Activated T-cell treated with anti-CD3 and anti-CD28 coated beads, Interleukin-2, amount 50 U/mL, for 4 hours (primary cell): ENCODE measurements at places on chromosomes 3 and 15. TPM values are rescaled to one million over a fixed set of nuclear protein-coding genes. Genes with fewer than 3 reads are reported as not detected.

Gene ONECUT1
- not detected for total RNA-seq

Gene OXTR
- 0.25 TPM for total RNA-seq

Gene HRG
- total RNA-seq: not detected

Gene MKRN2OS
- total RNA-seq: not detected

Gene STARD5
- total RNA-seq: 2.8 TPM

Gene BSN
- total RNA-seq: 0.86 TPM

Gene ANKRD34C
- total RNA-seq: not detected

Gene ST3GAL6
- total RNA-seq: not detected

Gene AHSG
- 0.84 TPM for total RNA-seq

Gene ACAD9
- 60.0 TPM for total RNA-seq

Gene A4GNT
- not detected for total RNA-seq

Gene GOLGA8J
- total RNA-seq: not detected

Gene TIGIT
- 20.9 TPM for total RNA-seq

- no peak for DNase-seq
Observed at GRCh38 chr3:114384558-114384903, 90.7 kb downstream of the TIGIT start.

DNA sequence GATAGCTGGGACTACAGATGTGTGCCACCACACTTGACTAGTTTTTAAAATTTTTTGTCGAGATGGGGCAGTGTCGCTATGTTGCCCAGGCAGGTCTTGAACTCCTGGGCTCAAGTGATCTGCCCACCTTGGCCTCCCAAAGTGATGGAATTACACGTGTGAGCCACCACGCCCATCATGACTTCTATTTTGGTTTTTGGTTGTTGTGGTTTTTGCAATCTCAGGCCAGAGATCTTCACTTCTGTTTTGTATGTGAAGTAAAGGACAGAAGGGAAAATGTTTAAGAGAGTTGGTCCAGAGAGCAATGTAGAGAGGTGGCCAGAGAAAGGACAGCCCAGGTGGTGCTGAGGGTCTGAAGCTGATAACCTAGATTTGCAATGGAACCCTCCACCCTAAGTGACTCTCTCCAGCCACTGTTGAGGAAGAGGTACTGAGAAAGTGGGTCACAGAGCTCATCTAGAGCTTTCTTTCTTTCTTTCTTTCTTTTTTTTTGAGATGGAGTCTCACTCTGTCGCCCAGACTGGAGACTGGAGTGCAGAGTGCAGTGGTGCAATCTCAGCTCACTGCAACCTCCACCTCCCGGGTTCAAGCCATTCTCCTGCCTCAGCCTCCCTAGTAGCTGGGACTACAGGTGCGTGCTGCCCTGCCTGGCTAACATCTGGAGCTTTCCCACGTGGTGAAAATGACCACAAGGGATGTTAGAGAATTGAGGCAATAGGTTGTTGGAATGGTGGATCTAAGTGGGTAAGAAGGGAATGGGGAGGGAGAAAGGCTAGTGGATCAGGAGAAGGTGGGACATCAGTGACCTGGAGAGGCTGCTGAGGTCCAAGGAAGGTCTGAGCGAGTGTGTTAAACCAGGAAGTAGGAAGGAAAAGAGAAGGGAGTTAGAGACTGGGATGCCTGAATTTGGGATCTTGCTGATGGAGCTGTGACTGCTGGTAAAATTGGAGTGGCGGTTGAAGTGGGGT is 22.4 kb upstream of the SEMA4B start:
- DNase-seq: no peak

DNA sequence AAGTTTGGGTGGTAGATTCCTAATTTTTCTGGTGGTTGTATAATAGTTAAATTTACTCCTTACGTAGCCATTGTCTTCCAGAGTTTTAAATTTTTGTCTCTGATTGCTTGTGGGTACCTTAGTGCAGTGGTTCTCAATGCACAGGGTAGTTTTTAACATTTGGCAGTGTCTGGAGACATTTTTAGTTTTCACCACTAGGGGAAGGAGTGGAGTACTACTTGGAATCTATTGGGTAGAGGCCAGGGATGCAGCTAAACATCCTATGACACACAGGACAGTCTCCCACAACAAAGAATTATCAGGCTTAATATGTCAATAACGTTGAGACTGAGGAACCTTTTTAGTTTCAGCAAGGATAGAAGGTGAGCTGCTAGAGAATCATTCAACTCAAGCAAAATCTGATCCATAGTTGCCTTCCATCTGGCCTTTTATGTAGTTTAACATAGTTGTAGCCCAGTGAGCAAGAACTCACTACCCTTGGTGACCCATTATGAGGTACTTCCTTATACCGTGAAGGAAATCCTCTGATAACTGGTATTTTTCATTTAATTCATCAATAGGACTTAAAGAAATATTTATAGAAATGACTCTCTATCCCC is 8.6 kb upstream of the STX19 start:
- DNase-seq: no peak

DNA sequence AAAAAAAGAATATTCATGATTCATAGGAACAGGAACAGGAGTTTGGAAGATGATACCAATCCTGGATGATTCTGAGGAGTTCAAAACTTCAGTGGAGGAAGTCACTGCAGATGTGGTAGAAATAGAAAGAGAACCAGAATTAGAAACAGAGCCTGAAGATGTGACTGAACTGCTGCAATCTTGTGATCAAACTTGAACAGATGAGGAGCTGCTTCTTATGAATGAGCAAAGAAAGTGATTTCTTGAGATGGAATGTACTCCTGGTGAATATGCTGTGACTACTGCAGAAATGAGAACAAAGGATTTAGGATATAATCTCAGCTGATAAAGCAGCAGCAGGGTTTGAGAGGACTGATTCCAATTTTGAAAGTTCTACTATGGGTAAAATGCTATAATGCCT is 72.7 kb downstream of the GSK3B start:
- DNase-seq: no peak

DNA sequence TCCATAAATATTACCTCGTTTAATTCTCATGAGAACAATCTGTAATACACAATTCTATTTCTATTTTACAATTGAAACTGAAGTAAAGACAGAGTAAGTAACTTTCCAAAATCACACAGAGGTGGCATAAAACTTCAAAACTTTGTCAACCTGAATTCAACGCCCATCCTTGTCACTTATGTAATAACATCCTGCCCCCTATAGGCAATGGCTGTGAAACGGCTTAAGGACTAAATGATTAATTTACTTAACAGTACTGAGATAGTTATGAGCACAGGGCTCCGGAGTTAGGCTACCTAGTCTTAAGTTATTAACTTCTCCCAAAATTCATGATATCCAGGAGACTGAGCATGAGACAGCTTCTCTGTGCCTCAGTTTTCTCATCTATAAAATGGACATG is 293.1 kb upstream of the CHRM5 start:
- DNase-seq: no peak

GRCh38 chr15:37208146-37209040 is 108.0 kb upstream of the MEIS2 start:
- DNase-seq: no peak

- DNase-seq: no peak
Observed at GRCh38 chr3:56196700-56197099, 271.6 kb downstream of the ERC2 start.

- DNase-seq: no peak
Observed at GRCh38 chr3:35383719-35384555, 255.4 kb upstream of the ARPP21 start.

DNA sequence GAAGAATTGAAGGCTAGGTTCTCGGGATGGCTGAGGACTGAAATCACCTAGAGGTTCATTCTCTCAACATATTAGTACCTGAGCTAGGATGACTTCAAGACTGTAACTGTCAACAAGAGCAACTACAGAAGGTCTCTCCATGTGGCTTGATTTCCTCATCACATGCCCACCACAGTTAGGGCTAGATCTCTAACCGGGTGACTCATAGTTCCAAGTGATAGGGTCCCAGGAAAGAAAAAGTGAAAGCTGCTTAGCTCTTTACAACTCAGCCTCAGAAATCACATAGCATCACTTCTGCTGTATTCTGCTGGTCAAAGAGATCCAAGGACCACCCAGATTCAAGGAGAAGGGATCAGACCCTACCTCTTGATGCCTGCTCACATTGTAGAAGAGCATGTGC is 165.4 kb upstream of the AGTR1 start:
- DNase-seq: no peak

- DNase-seq: no peak
Observed at GRCh38 chr3:50665081-50665840, 9.5 kb upstream of the DOCK3 start.

GRCh38 chr3:30467596-30468238 is 138.7 kb upstream of the TGFBR2 start:
- no peak for DNase-seq

DNA sequence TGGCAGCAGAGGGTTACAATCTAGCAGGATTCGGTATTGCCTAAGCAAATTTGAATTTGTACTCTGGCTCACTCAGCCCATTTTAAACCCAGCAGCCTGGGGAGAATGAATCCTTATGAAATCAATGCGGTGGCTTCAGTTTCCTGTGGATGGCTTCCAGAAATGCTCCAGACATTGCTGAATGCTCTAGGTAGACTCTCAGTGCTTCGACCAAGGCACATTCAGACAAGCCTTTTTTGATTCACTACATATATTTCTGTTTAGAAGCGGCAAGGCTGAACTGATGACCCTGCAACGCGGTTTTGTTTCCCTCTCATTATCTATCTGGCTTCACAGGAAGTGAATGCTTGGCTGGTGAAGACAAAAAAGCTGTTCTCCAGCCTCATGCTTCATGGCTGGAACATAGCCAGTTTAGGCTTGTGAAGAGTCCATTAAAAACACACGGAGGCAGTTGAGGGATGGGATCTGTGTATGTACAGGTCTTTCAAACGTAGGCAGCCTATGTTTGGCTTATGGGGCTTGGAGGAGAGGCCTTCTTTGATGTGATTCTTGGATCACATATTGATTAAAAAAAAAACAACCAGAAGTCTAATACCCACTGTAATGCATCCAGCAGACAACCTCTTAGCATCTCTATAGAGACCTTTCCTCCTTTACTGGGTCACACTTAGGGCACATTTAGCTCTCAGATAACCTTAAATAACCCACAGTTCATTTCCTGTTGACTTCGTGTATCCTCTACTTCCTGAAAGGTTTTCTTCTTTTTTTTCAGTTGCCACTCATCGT is 400.2 kb upstream of the TBL1XR1 start:
- no peak for DNase-seq

- DNase-seq: no peak
Observed at GRCh38 chr3:16840101-16840424, 44.7 kb upstream of the PLCL2 start.

DNA sequence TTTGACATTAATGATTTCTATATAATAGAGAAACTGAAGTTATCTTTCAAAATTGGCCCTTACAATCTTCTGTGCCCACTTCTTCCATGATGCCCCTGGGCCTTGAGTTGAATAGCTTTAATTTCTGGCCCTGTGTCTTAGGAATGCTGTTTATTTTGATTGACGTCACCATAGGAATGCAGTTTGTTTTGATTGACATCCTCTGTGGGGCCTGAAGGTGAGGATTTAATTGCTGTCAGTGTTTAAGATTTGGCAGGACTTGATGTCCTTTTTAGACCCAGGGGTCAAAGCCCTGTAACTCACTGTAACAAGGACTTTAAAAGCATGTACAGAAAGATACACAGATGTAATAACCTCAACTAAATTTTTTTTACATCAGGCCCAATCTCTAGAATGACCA is 83.3 kb downstream of the GLDN start:
- DNase-seq: no peak

DNA sequence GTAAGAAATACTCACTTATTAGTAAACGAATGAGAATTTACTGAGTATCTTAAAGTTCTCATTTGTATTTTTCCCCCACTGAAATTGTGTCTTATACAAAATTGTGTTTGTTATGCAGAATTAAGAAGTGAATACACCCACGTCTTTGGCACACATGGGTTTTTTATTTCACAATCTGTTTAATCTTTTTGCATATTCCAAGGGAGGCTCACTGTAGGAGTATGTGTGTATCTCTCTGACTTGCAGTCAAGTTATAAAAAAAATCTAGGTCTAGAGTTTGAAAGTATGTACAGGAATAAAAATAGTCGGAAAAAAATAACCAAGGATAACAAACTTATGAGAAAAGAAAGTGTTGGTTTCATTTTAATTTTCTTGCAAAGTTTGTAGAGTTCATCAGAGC is 255.2 kb downstream of the PDCD6IP start:
- DNase-seq: no peak

GRCh38 chr3:100427699-100428098 is 26.4 kb downstream of the LNP1 start:
- no peak for DNase-seq

DNA sequence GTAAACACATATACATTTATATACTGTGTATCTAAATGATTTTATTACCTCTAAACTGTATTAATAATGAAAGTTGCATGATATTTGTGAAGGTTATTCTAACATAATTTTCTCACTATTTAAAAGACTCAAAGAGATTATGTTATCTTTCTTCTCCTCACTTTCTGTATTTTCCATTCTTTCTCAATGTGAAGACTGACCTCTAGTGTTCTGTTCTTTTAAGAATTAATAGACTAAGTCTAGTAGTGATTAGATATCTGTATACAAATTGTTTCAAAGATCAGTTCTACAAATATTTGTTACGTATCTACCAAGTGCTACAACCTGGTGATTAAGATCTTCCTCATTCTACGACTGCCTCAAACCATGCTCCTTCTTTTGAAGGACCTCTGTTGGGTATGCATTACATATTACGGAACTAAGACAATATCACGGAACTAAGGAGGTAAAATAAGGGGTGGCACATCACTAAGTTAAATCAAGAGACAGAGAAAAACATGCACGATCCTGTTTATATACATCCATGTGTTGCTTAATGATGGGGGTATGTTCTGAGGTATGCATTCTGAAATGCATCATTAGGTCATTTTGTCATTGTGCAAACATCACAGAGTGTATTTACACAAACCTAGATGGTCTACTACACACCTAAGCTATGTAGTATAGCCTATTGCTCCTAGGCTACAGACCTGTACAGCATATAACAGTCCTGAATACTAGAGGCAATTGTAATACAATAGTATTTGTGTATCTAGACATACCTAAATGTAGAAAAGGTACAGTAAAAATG is 161.5 kb upstream of the KBTBD8 start:
- DNase-seq: no peak

DNA sequence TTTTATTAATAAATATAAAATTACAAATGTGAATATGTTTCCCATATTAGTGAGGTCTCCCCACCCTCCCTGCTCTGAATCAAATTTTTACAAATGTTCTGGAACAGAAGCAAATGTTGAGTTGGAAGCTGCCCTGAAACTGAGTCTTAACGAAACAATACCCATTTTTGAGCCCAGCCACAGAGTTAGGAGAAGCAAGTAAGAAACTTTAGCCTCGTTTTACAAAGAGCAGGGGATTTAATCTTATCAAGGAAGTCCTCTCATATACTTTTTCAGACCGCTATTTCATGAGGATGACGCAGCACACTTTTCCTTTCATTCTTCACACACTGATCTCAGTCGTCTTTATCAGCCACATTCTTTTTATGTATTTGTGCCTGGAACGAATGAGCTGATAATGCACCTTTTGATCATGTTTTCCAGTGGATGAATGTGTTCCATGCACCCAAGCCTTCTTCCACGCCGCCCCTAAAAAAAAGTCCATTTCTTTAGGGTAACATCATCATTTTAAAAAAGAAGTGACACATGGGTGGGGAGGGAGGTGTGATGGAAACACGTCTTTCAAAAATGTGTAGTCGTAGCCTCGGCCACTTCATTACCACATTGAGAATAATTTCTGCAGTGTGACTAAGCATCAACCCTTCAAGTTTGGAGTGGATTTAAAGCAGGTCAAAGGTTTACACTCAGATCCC is 48.1 kb downstream of the SETMAR start:
- peak; percentile 9 for DNase-seq

GRCh38 chr15:57923306-57923705 is 142.2 kb downstream of the ALDH1A2 start:
- no peak for DNase-seq
